NCI-H1417 (cell line): ENCODE measurements at places on chromosomes 7 and 10.

DNA sequence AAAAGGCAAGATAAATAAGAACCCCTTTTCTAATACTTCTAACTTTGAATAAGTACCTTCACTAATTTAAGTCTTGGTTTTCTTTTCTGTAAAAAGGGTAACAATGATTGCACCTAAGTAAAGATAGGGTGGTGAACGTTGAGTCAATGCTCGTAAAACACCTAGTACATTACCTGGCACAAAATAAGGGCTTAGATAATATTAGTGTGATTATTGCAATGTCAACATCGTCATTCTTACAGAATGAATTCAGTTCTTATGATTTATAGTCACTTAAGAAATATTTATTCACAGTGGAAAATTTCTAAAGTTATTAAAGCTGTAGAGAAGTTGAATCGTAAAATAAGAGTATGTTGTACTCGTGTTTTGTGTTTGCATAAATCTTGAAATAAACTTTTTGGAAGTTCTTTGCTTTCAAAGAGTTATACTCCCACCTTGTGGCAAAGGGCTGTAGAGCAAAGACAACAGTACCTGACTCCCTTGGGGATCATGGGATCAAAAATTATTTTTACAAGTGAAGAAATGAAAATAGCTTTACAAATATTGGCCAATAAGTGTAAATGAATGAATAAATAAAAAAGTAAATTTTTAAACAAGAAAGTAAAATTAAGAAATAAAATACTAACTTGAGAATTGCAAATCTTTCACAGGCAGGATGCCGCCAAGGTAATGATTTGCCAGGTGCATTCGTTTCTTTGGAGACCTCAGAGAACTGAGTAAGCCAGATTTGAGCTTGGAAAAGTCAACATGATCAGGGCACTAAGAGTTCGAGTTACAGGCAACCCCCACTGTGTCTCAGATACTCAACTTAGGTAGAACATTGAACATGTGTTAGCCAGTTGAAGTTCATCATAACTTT is 285.8 kb upstream of the CACNA2D1 start:
- DNase-seq, result peak; percentile 55

DNA sequence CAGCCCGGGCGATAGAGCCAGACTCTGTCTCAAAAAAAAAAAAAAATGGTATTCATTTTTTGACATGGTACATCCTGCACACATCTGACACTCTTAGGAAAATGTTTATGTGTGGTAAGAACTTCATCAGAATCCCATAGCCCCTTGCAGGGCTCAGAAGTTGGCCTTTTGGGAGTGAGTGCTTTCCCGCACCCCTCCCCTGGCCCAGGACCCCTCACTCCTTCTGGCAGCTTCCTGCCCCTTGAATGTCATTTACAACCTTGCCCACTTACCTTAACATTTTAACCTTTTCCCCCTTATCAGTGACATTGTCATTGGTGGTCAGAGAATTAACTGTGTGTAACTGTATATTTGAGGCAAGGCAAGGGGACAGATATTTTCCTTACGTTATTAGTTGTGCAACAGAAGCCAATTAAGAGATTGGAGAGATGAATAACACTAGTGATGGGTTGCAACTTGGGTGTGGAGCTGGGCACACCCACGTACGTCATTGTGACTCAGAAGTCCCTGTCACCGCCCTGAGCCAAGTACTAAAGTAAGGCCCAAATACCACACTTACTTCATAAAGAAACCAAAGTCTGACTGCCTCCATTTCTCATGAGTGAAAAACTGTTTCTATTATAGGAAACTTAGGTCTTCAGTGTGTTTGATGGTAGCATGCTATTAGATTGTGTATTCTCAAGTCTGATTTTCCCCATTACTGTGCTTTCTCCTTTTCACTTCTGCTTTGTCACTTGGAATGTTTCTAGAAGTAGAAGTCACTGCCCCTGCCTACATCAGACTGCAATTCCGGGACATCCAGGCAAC is 31.6 kb downstream of the OGDH start:
- DNase-seq, result no peak

DNA sequence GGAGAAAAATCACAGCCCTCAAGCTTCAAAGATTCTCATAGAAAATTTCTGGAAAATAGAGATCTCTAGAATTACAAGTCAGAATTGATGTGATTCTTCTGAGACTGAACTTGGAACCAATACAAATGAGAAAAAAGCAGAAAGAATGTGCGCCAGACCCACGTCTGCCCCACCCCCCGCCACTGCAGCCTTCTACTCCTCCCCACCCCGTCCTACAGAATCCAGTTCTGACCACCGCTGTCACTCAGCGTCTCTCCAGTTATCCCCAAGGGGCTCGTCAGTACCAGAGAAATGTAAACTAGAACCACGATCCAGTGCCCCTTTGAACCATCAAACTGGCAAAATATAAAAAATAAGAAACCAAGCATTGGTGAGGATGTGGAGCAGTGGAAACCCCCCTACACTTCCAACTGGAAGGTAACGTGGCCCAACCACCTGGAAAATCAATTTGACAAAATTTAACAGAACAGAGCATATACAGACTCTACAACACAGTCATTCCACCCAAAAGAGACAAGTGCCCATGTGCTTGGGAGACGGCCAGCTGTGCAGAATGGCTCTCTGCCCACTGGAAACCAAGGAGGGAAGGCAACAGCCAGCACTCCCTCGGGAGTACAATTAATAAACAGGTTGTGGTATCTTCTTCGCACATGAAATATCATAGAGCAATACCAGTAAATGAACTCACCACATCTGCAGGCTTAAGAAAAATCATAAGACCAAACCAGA is 397.9 kb downstream of the TNS3 start:
- DNase-seq, result no peak

DNA sequence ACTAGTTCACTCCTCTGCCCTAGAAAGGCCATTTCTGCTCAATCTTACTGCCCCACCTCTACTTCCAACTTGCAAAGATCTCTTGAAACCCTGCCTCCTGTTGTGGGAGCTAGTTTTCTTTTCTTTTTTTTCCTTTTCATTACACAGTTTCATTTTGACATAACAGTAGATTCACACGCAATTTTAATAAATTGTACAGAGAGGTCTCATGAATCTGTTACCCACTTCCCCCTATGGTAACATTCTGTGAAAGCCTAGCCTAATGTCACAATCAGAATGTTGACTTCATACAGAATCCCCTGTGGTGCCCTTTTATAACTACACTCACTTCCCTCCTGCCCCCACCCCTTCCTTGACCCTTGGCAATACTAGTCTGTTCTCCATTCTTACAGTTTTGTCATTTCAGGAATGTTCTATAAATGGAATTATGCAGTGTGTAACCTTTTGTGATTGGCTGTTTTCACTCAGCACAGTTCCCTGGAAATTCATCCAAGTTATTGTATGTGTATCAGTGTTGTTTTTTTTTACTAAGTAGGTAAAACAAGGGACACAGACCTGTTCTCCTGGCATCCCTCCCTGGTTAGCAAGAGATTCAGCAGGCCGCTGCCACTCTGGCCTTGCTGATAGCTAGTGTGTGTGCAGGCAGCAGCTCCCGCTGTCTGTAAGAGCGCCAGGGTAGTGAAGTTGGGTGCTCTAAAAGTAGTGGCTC is 21.5 kb downstream of the CHST3 start:
- DNase-seq, result no peak

GRCh38 chr10:80492848-80493521 is 38.9 kb downstream of the TSPAN14 start:
- no peak for DNase-seq

GRCh38 chr7:138072726-138073125 is 3.5 kb upstream of the AKR1D1 start:
- no peak for DNase-seq

DNA sequence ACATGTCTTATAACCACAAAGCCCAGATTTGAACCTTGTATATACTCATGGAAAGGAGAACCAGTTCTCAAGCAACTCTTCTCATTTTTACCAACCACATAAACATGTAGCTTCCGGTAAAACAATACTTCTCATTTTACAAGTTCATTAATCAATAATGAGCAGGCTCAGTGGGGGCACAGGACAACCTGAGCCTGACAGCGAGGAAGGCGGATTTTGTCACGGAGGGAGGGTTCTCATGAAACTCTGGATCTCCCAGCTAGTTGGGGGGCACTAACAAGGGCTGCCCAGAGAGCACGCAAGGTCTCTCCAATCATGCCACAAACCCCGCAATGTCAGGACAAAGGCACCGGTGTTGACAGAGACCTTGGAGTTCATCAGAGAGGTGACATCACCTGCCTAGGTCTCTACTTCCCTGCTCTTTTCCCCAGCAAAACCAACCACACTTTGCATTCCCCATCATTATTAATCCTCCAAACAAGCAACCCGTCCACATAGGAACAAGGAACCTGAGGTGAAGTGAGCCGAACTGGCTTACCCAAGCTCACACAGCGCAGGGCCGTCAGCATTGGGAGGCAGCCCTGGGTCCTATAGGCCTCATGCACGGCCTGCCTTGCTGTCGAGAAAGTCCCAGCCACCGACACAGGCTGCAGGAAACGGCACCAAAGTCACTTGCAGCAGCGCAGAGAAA is 192.1 kb upstream of the KLF14 start:
- no peak for DNase-seq

DNA sequence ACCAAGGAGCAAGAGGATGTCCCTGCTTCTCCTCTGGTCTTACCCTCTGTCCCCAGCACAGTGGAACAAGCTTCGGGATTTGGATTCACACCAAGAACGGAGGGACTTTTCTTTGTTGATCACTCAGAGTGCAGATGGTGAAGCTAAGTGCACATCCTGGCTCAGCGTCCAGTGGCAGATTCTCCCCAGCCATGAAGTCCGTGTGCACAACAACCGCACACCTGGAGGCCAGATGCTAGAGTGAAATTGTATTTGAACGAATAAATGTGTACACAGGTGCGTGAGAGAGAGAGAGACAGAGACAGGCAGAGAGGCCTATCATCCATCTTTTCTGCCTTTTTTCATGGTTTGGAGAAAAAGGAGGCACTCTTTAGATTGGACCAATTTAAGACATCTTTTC is 31.5 kb downstream of the ASB13 start:
- DNase-seq, result no peak

DNA sequence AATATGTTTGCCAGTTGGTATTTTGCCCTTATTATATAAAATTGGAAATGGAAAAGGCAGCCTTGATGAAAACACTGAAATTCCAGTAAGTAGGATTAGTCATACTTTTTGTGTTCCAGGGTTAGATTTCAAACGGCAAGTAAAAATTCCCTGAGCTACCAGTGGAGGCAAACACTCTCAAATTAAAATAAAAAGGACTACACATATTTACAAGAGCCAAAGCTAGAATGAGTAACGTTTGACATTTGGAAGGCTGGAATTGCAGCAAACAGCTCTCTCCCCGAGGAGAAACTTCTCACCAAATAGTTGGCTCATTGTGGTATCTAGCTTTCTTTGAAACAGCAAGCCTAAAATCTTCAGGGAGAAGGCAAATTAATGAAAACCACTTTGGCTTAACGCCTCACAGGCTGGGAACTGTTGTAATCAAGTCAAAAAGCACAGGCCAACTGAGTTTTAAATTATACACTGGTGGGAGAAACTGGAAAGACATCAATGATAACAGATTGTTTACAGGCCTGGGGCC is 288.4 kb downstream of the SNX13 start:
- no peak for DNase-seq

- DNase-seq, result no peak
Observed at GRCh38 chr7:123876557-123877256, 31.7 kb downstream of the HYAL4 start.

- DNase-seq, result no peak
Observed at GRCh38 chr10:59337201-59337652, 25.1 kb downstream of the FAM13C start.

DNA sequence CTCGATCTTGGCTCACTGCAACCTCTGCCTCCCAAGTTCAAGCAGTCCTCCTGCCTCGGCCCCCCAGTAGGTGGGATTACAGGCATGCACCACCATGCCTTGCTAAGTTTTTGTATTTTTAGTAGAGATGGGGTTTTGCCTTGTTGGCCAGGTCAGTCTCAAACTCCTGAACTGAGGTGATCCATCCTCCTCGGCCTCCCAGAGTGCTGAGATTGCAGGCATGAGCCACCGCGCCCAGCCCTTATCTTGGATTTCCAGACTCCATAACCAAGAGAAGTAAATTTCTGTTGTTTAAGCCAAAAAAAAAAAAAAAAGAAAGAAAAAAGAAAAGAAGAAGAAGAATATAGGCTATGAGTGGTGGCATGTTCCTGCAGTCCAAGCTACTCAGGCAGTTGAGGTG is 53.3 kb upstream of the RABGEF1 start:
- no peak for DNase-seq

- no peak for DNase-seq
Observed at GRCh38 chr10:1475771-1476454, 261.4 kb downstream of the ADARB2 start.

DNA sequence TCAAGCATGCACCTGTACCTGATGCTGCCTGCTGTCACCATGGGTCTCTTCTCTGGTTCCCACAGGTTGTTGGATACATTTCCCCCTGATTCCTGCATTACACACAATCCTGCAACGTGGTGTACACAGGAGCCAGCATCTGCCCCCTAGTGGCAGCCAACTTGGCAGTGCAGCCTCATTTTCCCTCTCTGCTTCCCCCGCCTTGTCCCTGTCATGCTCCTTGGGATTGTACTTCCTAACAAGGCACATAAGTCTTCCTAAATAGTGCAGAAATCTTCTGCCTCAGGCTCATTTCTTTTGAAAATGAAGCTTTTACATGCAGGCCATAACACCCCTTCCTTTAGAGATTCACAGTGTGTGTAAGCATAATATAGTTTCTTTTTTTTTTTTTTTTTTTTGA is 387.5 kb downstream of the CCSER2 start:
- DNase-seq, result peak; percentile 8

DNA sequence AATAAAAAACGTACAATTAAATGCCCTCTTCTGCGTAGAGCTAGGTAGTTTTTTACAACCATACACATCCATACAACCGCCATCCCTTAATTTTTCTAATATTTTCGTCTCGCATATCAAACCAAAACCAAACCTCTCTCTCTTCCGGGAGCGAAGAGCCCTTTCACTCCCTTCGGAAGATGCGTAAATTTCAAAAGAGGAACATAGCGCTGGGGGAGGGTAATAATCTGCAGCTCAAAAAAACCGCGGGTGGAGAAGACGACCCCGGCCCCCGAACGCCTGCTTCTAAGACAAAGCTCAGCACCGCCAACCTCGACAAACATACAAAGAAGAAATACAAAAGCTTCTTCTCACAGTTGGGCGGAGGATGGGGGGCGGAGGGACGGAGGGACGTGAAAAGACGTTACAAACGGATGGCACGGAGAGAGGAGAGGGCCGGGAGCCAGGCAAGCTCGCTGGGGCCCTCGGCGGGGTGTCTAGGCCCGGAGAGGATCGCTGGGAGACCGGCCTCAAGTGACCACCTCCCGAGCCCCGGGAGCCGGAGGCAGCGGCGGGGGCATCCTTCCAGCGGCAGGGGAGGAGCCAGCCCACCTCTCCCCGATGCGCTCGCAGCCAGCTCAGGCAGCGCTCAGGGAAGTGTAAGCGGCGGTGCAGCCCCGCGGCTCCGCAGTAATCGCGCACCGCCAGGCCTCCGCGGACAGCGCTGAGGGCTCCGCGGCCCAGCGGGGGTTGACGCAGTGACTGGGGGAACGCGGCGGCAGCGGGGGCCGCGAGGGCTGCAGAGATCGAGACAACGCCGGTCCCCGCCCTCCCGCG is 851 bp downstream of the MKRN1 start:
- DNase-seq, result peak; percentile 63

DNA sequence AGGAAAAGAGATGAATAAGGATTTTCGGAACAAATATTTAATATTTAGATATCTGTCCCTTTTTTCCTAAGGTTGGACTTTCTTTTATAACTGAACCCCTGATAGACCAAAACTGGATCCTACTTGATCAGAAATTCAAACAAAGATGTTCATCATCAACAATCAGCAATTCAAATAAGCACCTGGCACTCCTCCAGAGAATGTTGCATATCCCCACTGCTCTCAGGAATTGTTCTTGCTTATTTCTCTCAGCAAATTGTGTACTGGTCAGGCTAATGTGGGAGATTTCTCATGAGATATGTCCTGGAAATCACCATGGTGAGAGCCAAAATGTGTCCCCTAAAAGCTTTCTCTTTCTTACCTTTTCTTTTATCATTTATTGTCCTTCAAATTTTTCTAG is 40.3 kb upstream of the LHFPL3 start:
- no peak for DNase-seq
